ENCODE measurements at places on chromosomes 5 and 9.

- DNase-seq: no peak
Observed at GRCh38 chr5:65874241-65874640, 52.1 kb upstream of the ERBIN start.

GRCh38 chr5:78979909-78980308 lies 5.2 kb downstream of the ARSB start:
- DNase-seq: no peak

DNA sequence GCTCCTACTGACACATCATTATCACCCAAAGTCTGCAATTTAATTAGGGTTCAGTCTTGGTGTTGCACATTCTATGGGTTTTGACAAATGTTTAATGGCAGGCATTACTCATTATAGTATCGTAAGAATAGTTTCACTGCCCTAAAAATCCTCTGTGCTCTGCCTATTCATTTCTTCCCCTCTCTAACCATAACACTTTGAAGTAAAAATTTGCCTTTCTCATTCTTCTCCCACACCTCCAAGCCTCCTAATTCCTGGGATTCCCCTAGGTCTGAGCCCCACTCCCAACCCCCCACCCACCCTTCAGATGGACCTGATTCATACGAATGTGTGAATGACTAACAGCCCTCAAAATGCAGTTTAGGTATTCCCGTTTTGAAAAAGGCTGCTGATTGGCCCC lies 18.4 kb downstream of the ENC1 start:
- peak; percentile 31 for DNase-seq

DNA sequence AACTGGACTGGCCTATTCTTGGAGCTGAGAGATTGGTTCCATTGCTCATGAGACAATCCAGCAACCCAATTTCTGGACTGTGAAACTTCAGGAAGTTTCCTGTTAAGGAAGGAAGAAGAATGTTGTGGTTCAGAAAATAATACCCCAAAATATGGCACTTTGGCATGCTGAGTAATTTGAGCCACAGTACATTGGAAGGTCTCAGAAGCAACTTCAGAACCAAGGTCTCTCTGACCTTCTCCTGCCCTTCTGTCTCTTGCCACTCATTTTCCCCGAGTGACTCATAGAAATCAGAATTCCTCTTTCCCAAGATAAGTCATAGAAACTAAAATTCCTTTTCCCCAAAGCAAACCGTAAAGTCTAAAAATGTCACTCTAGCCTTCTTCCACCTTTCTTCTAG lies 1366.1 kb downstream of the PTPRD start:
- no peak for DNase-seq

DNA sequence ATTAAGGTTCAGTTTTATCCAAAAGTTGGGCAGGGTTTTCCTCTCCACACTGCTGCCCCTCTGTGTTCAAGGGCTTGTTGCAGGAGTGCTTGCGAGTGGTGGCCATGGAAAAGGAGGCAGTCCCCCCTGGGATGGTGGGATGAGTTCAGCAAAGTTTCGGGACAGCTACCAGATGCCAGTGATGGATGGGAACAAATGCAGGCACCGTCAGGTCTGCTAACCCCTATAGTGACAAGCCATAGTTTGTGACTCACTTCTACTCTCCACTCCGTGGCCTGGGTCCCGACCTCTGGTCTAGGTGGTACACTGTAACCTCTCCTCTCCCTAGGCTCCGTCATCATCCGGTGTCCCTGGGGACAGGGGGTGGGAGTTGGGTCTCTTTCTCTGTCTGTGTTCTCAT lies 3.8 kb upstream of the RNF14 start:
- no peak for DNase-seq

DNA sequence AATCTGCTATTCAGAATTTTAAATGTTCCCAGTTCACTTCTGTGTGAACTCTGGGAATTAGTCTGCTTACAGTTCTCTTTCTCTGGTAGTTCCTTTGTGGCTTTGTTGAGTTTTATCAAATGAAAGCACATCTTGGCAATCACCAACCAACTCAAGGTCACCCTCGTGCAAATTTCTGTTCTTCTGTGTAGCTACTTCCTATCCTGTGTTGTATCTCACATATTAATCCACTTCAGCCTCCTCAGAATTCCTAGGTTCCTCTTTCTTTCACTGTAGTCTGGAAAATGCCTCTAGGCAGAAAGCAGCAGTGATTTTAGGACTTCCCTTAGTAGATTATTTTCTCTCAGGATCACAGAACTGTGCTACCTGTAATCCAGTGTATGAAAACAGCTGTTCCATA lies 100.3 kb downstream of the AUH start:
- DNase-seq: no peak

GRCh38 chr9:115267790-115268189 lies 149.8 kb upstream of the TNC start:
- no peak for DNase-seq

DNA sequence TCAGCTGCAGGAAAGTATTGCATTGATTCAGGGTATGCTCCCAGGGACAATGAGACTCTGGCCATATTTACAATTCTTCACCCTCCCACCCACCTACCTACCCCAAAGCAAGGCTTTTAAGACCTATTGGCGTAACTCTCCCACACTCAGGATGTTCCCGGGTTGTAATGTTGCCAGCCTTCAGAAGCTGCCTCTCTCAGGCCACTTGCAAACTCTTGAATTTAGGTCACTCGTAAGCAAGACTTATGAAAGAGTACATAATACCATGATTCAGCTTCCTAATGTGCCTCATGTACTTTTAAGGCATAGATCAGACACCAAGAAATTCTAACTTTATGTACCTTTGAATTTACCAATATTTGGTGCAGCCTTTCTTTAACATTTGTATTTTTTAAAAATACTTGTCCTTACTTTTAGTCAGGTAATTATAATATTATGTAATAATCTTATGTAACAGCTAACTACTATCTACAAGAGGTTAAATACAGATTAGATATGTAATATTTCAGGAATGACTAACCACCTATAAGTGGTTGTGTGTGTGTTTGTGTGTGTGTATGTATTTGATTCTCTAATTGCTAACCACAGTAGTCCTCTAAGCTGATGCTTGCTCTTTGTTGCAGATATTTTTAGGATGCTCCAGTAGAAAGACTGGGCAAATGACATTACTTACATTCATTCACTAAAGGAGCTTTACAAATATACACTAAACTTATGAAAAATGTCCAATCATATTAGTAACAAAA lies 630.5 kb upstream of the MEF2C start:
- DNase-seq: no peak

- no peak for DNase-seq
Observed at GRCh38 chr9:131121346-131121745, 4.0 kb upstream of the NUP214 start.

GRCh38 chr5:174448662-174449061 lies 275.7 kb upstream of the MSX2 start:
- no peak for DNase-seq

GRCh38 chr5:103908336-103909080 lies 345.9 kb upstream of the NUDT12 start:
- DNase-seq: no peak

- DNase-seq: no peak
Observed at GRCh38 chr5:5179079-5179478, 38.9 kb downstream of the ADAMTS16 start.

GRCh38 chr9:85129514-85129913 lies 460.0 kb downstream of the NTRK2 start:
- DNase-seq: no peak

DNA sequence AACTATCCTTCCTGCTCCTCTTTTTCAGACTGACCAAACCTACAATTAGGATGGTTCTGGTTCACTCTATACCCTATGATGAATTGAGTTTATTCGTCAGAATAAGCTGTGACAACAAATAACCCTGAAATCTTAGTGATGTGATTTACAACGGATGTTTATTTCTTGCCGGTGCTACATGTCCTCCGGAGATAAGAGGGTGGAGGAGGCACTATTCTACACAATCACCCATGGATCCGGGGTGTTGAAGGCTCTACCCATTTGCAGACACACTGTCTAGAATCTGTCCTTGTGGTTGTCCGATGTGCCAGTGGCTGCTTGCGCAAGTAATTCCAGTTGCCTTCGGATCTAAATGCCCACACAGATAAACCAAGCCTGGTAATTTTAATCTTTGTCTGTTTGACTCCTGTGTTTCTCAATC lies 44.7 kb downstream of the CDC14B start:
- no peak for DNase-seq

- peak; percentile 90 for DNase-seq
Observed at GRCh38 chr9:123353984-123354591, 1.9 kb upstream of the CRB2 start.

DNA sequence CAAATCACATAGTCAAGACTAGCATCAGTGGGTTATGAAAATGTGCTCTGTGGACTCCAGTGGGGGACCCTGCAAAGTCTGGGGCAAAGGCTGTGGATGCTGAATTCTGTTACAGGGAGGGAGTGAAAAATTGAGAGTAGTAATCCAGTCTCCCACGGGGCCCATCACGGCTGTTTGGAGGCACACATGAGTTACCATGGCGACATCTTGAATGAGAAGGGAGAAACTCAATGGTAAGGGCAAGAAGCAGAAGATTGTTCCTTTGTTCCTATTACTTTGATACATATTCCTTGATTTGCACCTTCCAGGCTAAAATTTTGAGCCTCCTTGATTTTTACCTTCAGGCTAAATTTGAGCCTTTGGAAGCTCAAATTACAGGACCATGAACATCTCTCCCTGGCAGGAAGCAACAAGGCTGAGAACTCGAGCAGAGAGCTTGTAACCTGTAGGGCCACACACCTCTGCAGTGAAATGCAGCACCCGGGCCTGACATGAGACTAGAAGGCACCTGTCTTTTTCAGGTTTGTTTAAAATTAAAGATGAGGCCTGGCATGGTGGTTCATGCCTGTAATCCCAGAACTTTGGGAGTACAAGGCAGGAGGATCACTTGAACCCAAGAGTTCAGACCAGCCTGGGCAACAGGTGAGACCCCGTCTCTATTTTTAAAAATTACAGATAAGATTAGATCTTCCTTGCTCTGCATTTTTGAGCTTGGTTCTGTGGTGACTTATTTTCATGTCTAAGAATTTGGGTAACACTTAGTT lies 31.0 kb upstream of the ZFR start:
- no peak for DNase-seq

- peak; percentile 38 for DNase-seq
Observed at GRCh38 chr5:35246900-35247647, 16.8 kb upstream of the PRLR start.

DNA sequence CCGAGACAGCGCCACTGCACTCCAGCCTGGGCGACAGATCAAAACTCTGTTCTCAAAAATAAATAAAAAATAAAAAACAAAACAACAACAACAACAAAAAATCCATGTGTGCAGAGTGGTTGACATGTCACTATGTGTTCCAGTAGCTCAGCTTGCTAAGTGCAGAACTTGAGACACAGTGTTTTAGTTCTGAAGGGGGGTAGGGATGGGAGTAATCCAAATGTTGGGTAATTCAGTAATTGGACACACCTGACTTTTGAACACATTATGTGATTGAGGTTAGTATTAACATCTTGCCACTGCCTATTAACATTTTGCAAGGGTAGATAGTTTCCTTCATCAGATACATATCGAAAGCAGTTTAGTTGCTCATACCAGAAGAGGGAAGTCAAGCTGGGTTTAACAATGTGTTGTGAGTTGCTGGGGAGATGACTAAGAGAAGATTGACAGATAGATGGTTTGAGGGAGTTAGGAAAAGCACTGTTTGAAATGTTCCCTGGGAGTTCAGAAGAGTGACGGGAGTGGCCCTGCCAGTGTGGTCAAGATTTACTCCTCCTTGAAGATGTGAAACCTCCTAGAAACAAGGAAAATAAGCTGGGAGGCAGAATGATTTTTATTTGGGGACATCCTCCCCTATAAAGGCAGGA lies 928 bp downstream of the HACD4 start:
- DNase-seq: peak; percentile 55

GRCh38 chr5:144201588-144201987 lies 30.9 kb downstream of the KCTD16 start:
- no peak for DNase-seq

- DNase-seq: no peak
Observed at GRCh38 chr5:88929385-88929784, 46.4 kb upstream of the MEF2C start.

GRCh38 chr5:132751971-132752580 lies 4.8 kb downstream of the CCNI2 start:
- no peak for DNase-seq

DNA sequence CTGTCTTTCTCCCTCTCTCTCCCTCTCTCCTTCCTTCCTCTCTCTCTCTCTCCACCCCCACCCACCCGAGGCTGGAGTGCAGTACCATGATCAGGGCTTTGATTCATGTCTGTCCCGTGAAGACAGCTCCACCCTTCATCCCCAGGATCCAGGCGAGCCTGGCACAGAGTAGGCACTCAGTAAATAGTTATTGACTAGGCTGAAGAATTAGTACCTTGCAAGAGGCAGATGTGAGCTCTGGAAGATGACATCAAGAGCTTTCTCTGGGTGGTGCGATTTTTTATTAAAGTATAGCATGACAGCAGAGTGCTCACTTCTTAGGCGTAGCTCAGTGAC lies 24.0 kb upstream of the WDR38 start:
- DNase-seq: no peak

GRCh38 chr5:92605591-92605990 lies 975.4 kb downstream of the NR2F1-AS1 start:
- no peak for DNase-seq

GRCh38 chr9:2621722-2622460 lies at the start of gene VLDLR:
VLDLR (plus strand) TSS chr9:2621787; CDS start chr9:2622190, 403 bp downstream.
- peak; percentile 89 for DNase-seq

- no peak for DNase-seq
Observed at GRCh38 chr9:78189001-78189400, 46.9 kb upstream of the CEP78 start.

DNA sequence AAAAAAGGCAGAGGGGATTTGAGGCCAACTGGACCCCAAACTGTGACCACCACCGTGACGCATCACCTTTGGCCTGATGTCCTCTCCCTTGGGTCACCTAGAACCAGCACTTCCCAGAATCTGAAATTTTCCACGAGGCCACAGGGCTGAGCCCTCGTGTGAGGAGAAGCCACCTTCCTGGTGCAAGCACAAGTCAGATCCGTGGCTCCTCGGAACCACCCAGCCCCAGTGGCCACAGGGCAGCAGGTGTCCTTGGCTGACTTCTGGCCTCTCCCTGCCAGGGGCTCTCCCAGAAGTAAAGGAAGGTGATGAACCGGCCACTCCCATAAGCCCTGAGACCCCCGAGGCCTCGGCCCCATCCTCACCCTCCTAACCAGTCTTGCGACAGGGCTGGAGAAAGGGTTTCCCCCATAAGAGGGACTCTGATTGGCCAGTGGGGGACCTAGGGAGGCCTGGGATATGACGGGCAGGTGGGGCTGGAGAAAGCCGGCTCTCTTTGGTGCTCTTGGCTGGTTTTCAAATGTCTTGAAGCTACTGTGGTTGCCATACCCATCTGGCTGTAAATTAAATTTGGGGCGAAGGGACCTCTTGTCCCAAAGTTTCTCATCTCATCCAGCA lies 20.9 kb upstream of the HMCN2 start:
- DNase-seq: no peak

- DNase-seq: no peak
Observed at GRCh38 chr5:40928886-40929448, 19.7 kb downstream of the C7 start.

GRCh38 chr5:58459146-58460001 lies 512 bp downstream of the PLK2 start:
- peak; percentile 10 for DNase-seq

DNA sequence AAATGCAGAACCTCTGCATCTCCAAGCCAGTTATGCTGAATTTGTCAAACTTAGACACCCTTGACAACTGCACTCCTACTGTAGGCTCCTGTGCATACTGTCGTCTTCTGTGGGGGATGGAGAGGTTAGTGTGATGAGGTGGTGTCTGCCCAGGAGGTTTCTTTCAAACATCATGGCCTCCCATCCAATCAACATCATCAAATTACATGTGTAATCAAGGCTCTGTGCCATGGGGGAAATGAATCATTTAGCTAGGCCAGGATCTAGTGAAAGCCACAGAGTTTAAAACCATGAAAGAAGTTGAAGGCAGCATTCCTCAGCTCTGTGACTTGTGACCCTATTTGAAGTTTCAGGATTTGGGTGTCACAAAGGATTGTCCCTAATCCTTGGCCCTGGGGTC lies 240.6 kb downstream of the MARCHF11 start:
- DNase-seq: peak; percentile 76

Measured in GM03348 (cell line).